ENCODE measurements at places on chromosomes 4 and X. TPM values are rescaled to one million over a fixed set of nuclear protein-coding genes. Genes with fewer than 3 reads are reported as not detected.

Gene GSX2
- not detected for total RNA-seq

Gene ASMT
- not detected for total RNA-seq

Gene POU3F4
- total RNA-seq: not detected

Gene SCD5
- total RNA-seq: 30.7 TPM

Gene FAM184B
- not detected for total RNA-seq

Gene ADGRL3
- not detected for total RNA-seq

Gene CT83
- not detected for total RNA-seq

Gene FAM9B
- not detected for total RNA-seq

Gene SH3D19
- 52.9 TPM for total RNA-seq

Gene FRAS1
- 10.3 TPM for total RNA-seq

Gene GAB3
- total RNA-seq: 0.05 TPM

Gene CT45A3
- total RNA-seq: not detected

Gene PNMA5
- not detected for total RNA-seq

Gene TKTL2
- not detected for total RNA-seq

Gene BCAP31
- 295 TPM for total RNA-seq

Gene FATE1
- not detected for total RNA-seq

Measured in HFFc6 (cell line).